ENCODE measurements at places on chromosomes 6 and 20. TPM values are rescaled to one million over a fixed set of nuclear protein-coding genes. Genes with fewer than 3 reads are reported as not detected.

The MOG gene
- total RNA-seq = not detected

GRCh38 chr20:62979876-62980373 is 26.8 kb downstream of the BHLHE23 start:
- DNase-seq = no peak

GRCh38 chr6:101069191-101069795 is 188.2 kb upstream of the ASCC3 start:
- no peak for DNase-seq

- DNase-seq = no peak
Observed at GRCh38 chr6:34358389-34358905, 34.0 kb downstream of the NUDT3 start.

- no peak for DNase-seq
Observed at GRCh38 chr20:53037621-53038020, 65.5 kb downstream of the TSHZ2 start.

GRCh38 chr6:69179681-69180080 is 544.6 kb downstream of the ADGRB3 start:
- DNase-seq = no peak

Data from ascending aorta (tissue), 2 donors.